Effector CD8-positive, alpha-beta T cell (primary cell): ENCODE measurements at places on chromosomes 1 and 21.

DNA sequence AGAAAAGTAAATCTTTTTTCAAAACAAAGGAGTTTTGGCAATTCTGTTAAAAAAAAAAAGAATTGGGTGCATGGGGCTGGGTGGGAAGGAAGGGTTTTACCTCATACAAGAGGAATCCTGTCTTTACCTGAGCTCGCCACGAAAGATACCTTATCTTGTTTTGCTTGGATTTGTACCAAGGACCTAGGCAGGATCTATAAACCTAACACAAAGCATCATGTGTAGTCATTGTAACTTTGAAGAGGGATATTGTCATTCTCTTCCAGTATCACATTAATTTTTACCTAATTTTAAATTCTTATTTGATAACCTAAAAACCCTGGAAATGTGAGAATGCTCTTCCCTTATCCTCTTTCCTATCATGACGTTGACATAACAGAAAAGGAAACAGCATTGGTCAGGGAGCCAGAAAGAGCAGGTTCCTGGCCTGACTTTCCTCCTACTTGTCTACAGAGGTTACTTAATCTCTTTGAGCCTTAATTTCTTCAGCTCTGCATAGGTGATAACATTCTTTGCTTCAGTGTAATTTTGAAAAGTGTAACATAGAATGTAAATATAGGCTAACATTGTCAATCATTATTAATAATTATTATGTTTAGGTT is 4.0 kb upstream of the LAMC1 start:
- DNase-seq = no peak

- no peak for DNase-seq
Measured at GRCh38 chr21:41360072-41360821, 1.6 kb upstream of the MX2 start.

DNA sequence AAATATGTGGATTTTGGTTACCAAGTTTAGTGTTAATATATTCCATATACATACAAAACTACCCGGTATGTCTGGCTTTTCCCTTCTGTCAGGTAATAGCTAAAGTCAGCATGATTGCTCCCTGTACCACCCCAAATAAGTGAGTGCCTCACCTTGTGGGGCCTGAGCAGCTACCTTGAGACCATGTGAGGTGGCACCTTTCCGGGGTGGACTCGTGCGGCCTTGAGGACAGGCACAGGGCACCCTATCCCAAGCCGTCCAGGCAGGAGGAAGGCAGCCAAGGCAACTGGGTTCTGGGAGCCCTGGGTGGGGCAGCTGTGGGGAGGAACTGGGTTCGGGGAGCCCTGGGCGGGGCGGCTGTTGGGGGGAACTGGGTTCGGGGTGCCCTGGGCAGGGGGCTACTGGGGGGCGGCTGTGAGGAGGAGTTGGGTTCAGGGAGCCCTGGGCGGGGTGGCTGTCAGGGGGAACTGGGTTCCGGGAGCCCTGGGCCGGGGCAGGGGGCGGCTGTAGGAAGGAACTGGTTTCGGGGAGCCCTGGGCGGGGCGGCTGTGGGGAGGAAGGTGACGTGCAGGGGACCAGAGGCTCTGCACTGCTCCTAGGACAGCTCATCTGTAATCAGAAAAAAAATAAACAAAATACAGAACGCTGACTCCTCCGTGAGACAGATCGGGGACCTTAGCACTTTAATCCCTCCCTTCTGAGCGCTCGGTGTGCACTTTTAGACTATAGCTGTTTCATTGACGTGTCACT is 63.3 kb downstream of the POFUT2 start:
- DNase-seq = no peak

GRCh38 chr21:37028570-37028969 is 22.1 kb downstream of the RIPPLY3 start:
- DNase-seq = no peak

DNA sequence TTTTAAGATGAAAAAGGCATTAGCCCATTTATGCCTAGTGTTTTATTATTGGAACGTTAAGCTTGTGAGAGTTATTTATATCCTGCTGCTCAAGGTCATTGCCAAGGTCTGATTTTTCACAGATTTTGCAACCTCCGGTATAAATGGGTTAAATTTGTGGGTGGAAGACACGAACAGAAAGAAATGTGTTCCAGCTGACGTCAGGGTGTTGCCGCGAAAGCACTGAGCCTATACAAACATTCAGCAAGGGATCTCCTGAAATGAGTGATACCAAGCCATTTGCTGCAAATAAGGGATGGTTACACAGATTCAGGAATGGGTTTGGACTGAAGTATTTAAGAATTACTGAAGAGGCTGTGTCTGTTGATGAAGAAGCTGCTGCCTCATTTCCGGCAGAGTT is 32.2 kb downstream of the TMED5 start:
- no peak for DNase-seq

- DNase-seq = no peak
Measured at GRCh38 chr1:214401666-214402065, 120.7 kb downstream of the SMYD2 start.

- no peak for DNase-seq
Measured at GRCh38 chr1:236388332-236388731, 5.8 kb upstream of the EDARADD start.

DNA sequence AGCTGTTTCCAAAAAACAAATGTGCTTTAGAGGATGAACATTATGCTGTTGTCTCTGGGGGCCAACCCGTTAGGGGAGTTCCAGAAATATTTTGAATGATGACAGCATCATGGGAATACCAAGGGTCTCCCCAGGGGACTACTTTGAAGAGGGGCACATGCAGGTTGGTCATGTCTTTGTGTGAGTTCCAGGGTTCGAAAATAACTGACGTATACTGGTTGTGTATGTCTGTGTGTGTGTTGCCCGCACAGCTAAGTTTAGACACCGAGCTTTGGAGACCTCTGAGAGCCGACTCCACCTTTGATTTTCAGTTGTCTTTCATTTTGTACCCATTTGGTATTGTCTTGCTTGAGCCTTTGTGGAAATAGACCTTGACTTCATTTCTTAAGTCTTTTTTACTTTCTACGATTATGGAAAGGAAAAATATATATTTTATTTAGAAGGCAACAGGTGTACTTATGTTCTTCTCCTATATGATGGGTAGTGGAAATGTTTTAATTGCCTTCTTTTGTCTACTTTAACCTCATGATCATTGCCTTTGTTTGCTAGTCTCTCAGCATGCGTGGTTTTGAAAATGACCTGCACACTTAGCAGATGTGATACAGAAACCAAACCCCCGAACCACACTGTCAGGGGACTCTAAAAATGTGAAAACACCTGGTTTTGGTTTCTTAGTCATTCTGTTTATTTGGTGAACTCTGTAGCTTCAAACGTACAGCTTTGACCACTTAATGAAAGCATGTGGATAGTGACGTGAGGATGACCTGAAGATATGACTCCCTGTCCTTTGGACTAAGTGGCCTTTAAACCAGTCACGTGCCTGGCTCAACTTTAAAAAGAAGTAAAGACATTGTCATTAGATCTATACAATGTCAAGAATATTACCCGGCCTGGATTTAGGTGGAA is 56.5 kb downstream of the GALNT2 start:
- no peak for DNase-seq
